ENCODE measurements at places on chromosomes 2 and 18.

DNA sequence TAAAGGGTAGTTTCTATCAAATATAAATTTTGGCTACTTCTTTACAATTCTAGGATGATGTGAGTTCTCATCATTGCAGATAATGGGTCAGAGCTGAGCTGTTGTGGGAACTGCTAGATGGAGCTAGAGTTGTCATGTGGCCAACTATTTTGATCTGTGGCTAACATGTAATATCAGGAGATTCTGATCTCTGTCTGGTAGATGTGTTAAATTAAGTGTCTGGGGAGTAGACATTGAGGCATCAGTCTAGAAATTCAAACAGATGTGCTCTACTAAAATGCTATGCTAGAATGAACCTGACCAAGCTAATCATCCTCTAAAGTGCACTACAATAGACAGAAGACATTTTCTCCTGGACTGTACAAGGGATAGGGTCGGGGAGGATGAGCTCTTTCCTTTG, 30.3 kb upstream of the DARS1 start:
- no peak for DNase-seq

GRCh38 chr2:151872463-151872862, 44.2 kb upstream of the ARL5A start:
- DNase-seq = no peak

DNA sequence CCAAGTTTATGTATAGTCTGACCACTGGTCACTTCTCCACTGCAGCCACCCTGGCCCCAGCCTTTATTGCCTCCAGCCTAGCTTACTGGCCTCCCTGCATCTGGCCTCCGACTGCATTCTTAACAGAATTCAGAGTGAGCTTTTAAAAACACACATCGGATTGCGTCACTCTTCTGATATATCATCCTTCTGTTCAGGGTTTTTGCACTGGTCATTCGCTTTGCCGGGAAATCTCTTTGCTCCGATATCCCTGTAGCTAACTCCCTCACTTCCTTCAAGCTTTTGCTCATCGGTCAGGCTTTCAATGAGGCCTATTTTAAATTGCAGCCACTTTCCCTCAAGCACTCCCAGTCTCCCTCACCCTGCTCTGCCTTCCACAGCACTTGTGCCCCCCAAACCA, 101.6 kb upstream of the DLX2 start:
- DNase-seq = no peak

DNA sequence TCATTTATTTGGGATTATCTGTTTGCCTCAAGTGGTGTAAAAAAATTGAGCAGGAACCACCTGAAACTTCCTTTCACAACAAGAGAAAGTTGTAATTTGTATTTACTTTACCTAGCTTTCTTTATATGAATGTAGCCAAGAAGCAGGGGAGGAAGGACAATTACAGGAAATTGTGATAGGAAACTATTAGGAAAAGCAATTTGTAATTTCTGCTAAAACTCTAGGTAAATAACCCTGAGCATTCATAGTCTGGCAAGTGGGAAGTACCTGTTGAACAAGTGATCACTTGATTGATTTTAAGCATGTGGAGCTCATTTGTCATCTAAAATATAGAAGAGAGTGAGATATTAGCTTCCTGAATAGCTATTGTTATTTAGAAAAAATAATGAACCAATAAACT, 5.0 kb downstream of the TFPI start:
- no peak for DNase-seq

GRCh38 chr18:75502286-75502685, 74.8 kb upstream of the SMIM21 start:
- DNase-seq = no peak

GRCh38 chr18:55088000-55088401, 128.7 kb upstream of the CCDC68 start:
- no peak for DNase-seq

DNA sequence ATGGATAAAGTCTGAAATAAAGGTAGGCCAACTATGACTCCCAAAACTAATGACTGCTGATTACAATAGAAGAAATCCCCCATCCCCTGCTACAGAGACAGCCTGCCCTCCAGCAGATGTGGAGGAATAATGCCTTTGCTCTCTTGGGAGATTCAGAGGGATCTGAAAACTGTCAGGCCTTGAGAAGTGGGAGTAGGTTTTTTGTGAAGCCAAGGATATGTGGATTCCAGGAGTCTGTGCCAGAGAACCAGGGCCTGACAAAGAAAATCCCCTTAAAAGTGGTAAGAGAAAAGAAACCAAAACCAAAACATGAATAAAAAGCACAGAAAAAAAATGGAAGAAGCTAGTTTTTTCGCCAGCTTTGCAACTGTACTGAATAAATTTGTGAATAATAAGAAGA, 397.6 kb downstream of the ZNF521 start:
- no peak for DNase-seq

GRCh38 chr2:136765256-136766072, at the start of gene THSD7B:
TSS of gene THSD7B (plus strand) at chr2:136765545. CDS start at chr2:136882179, 116,634 bp downstream.
- no peak for DNase-seq

GRCh38 chr2:84778911-84779690, 101.8 kb downstream of the TRABD2A start:
- no peak for DNase-seq

GRCh38 chr2:226738821-226739544, 60.6 kb downstream of the IRS1 start:
- no peak for DNase-seq
